ENCODE measurements at places on chromosomes 16 and 17.

DNA sequence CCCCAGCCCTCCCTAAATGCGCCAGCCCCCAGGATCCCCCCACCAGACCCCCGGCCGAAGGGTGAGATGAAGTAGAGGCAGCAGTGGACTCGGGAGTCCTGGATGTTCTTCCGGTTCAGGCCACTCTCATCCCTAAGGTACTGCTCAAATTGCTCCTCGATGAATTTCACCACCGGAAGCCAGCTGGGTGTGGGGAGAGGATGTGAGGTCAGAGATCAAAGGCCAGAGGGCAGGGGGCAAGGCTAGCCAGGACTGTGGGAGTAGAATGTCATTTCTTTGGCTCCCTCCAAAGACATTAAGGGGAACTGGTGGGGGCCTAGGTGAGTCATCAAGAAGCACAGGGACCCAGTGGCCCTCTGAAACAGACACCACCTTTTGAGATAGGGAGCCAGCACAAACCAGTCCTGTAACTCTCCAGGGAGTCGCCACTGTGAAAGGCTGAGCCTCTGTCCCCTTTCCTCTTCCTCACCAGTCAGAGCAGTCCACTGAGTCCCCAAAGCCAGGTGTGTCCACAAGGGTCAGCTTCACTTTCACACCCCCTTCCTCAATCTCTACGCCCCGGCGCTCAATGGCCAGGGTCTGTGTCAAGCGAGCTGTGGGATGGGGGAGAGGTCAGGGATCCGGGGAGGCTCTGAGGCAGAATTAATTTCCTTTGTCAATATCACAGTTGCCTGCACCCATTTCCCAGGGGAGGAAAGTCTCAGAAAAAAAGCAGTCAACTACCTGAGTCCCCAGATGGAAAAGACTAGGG is 895 bp downstream of the SEPTIN1 start:
- DNase-seq = no peak

DNA sequence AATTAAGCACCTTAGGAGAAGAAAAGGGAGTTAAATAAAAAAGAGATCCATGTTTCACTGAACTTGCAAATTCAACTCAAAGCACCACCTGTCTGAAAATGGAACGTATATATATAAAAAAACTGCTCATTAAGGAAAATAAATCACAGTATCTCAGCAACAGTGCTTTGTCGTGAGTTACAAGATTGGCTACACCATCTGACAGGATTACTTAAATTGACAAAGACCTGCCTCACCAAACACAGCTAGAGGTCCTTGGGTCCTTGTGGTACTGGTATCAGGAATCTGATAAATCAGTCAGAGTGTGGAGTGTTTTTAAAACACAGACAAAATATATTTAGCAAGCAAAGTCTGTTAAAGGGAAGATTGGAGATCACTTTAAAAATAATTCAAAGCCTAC is 63.9 kb downstream of the KANSL1 start:
- DNase-seq = no peak

DNA sequence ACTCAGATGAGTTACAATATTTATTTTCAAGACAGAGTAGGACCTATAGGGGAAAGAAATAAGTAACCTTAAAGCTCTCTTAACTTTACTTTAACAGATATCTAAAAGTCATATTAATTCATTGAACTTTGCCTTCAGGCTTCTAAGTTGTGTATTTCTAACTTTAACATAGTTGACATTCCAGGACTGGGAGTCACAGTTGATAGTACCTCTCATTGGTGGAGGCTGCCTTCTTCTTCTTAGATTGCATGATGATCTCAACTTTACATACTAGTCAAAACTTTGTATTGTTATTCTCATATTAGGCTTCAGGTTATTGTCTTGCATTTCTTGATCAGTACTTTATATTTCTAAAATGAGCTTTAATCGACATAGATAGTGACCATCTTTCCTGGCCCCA is 350.1 kb upstream of the KIF2B start:
- no peak for DNase-seq

DNA sequence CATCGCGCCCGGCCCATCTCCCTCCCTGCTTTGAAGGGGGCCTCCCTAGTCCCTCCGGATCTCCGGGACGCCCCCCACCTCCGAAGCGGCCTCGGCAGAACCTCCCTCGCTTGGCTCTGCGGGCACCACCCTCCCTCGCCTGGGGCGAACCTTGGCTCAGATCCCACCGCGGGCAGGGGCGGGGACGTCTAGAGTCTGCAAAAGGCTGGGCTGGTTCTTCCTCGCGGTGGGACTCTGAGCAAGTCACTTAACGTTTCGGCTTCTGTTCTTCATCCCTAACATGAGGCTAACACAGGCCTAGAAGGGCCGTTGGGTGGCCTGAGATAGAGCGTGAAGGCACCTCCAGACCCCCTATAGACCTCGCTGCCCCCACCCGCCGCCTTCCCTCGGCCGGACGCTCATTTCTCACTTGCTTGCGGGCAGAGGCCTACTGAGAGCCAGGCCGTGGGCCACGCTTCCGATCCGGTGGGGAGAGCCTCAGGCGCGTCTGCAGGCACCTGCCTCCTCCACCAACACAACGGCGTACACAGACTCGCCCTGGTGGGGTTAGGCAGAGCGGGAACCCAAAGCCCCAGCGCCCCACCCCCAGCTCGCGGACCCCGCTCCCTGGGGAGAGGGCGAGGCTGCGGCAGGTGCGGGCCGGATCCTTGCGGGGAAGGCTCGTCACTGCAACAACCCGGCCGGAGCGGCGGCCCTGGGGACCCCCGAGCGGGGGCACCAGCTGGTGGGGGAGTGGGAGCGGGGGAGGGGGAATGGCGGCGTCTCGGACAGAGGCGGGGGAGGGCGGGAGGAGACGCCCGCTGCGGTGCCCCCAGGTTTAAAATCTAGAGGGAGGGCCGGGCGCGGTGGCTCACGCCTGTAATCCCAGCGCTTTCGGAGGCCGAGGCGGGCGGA is 5.4 kb downstream of the MYO1C start:
- no peak for DNase-seq

DNA sequence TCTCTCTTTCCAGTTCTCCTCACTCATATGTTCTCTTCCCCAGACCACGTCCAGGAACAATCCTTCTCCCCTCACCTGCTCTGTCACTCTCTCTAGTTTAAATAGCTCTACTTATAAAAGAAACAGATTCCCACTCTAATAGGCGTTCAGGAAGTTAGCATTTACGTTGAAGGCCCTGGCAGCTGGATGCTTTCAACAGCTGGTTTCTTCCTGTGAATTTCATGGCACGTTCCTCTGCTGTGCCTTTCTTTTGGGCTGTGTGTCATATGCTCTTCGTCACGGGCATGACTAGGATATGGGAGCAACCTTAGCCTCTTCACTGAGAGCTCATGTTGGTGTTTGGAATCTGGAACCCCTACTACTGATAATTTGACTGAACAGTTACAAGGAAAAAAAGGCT is 73.2 kb downstream of the ZNF18 start:
- DNase-seq = no peak

DNA sequence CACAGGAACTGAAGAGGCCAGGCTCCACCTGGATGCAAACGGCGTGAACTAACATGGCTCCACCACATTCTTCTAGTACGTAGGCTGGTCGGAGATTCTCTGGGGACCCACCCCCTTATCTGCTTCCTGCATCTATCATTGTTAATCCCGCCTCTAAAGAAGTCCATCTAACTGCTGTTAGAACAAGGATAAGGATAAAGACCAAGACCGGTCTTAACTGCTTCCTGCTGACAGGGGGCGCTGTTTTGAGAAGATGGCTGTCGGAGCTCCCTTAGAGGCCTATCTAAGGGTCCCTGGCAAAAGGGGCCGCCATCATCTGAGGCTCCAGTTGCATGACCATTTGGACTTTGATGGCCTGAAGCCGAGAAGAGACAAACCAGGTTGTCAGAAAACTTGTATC is 25.8 kb upstream of the TNFSF12 start:
- no peak for DNase-seq

DNA sequence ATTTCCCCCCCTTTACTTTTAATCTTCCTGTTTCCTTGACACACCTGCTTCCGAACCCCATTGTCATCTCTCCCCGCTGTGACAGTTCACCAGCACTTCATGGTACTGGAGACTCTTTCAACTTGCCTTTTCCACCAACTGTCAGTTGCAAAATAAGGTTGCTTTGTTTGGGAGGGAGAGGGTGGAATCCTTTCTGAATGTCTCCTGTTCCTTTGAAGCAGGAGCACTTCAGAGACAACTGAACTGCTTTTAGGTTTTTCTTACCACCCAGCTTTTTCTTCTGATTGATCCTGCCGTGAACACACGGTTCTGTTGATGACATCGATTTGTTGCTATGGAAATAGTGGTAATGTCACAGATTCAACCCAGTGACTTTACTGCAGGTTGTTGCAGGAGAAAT is 42.0 kb downstream of the RPA1 start:
- DNase-seq = no peak

- DNase-seq = no peak
Measured at GRCh38 chr17:68775318-68775717, 174.2 kb upstream of the FAM20A start.

DNA sequence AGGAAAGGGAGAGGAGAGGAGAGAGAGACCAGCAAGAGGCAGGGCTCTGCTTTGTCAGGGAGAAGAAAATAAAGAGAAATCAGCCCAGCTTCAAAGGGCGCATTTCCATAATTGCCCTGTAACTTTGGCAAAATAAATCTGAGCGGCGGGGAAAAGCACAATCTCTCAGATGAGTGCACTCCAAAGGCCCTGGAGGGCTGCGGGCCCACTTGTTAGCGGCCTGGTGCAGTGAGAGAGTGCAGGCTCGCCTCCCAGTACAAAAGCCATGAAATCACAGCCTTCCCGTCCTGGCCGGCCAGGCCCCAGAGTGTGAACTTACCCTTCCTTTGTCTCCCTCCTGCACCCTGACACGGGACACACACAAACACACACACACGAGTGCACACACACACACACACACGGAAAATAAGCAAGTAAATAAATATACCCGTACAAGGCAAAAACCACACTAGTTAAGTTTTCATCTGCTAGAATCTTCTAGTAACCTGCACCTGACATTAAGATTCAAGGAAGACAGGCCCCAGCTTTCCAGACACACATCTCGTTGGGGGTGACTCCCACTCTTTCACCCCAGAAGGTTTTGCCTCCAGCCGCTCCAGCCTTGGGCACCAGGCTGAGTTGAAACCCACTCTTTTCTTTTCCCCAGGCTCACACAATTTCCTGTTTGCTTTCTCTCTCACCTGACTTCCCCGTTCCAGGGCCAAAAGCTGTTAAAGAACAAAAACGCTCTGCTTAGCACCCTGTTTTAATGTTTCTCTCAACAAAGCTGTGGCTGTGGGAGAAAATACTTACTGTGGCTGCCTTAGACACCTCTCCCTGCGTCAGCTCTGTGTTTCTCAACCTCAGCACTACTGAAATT is 8.5 kb downstream of the IRX3 start:
- DNase-seq = no peak

- DNase-seq = no peak
Measured at GRCh38 chr17:76700270-76700616, 10.5 kb downstream of the MXRA7 start.

GRCh38 chr16:79703066-79703465 is 102.5 kb upstream of the MAF start:
- DNase-seq = no peak

- no peak for DNase-seq
Measured at GRCh38 chr17:43475494-43476089, 8.2 kb upstream of the DHX8 start.

DNA sequence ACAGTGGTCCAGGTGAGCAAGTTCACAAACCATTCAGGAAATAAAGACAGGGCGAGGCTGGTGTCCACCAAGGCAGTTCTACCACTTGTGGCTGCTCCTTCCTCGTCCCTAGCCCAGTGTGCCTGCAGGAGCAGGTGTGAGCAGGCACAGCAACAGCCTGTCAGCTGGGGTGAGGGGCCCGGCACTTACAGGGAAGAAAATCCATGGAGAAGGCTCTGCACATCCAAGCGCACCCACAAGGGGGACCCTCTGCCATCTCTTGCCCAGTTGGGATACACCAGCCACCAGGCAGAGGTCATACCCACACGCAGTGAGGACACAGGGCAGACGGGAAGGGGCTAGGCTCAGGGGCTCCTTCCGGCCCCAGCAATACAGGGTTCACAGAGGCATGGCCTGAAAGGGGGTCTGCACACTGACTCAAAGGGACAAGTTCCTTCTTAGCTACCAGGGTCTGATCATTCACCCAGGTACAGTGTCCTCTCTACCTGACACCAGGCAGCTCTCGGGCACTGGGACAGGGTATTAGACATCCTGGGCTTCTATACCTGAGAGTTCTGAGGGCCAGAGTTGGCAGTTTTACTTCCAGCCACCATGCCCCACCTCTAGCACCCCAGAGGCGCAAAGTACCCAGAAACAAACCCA is 27.0 kb downstream of the CDIP1 start:
- DNase-seq = no peak

DNA sequence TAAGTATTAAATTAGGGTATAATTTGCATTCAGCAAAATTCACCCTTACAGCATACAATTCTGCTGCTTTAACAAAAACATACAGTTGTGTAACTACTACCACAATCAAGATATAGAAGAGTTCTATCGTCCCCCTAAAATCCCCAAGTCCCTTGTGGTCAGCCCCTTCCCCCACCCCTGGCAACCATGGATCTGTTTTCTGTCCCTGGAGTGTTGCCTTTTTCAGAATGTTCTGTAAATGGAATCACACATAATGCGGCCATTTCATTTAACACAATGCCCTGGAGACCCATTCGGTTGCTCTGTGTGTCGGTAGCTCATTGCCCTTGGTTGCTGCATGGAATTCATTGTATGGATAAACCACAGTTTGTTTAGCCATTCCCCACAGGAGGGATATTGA is 190.2 kb downstream of the IRX5 start:
- DNase-seq = no peak

- DNase-seq = no peak
Measured at GRCh38 chr17:77316191-77316641, 175.4 kb downstream of the SEC14L1 start.

DNA sequence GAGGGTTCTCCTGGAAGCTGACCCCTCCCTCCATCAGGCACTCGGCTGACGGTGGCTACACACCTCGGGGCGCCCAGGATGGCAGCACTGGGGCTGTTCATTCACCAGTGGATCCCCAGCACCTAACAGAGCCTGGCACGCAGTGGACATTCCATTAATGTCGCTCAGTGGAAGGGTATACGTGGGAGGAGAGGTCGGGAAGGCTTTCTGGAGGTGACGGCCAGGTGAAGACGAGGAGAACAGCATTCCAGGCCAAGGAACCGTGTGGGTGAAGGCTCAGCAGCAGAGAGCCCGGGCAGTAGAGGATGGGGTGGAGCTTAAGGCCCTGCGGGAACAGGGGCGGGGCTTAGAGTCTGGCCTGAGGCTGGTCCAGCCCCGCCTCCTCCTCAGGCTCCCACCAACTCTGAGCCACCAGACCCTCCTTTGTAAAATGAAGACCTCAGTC is 2.5 kb upstream of the HS3ST6 start:
- DNase-seq = no peak

DNA sequence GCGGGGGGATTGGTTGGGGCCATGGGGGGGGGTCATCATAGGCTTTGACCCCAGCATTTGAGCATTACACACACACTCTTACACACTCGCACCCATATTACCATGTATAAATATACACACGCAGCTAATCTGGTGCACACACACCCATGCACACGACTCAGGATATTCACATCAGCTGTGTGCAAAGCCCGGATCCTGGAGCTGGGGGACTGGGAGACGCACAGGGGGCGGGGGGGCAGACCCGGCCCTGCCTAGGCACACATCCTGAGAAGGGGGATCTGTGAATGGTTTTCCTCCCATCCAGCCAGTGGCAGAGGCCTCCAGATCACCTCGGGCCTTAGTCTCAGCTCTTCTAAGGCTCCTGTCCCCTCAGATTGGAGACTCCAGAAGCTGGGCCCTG is 5.6 kb downstream of the ASGR2 start:
- no peak for DNase-seq
